ENCODE measurements at places on chromosomes 4 and X.
A peak's percentile ranks its signal among the peaks of the same experiment; 100 is the strongest.

DNA sequence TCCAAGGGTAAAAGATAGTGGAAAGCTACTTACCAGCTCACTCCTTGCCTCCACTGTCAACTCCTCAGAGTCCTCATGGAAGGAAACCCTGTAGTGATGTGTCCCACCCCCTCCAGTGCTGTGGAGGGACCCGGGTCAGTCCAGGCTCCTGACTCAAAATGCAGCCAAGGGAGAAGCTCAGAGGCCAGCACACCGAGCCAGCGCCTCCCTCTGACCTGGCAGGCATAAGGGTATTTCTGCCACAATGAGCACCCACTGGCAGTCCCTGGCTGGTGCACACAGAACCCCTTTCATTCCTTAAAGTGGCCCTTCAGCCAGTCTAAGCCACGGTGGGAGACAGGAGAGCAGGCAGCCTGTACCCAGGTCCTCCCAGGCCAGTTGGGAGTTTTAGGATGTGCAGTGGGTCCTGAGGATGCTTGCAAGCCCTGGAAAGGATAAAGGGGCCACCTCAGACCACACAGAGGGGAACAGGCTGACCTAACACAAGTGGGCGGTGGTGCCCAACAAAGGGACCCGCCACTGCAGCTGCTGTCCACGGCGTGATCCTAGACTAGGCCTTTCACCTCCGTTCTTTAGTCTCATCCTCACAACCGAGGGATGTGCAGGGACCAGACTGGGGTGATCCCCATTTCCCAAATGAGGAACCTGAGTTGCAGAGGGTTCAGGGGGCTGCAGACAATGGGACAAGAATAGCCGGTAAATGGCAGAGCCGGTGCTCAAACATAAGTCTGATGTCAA lies 5.7 kb downstream of the JAKMIP1 start:
- no peak for ATAC-seq

DNA sequence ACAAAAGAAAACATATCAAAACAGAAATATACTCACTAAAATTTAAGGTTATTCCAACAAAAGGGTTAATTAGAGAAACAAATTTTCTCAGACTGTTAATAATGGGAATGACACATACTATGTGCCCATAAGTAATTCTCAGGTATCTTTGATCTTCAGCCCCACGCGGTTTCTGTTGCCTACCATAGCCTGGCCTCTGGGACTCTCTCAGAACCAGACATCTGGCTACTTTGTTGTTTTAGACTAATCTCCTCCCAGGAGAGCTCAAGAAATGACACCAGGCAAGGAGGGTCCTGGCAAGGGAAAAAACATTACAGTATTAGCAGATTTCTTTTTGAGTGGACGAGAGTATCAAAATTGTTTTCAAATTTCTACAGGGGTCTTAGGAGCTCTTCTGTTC lies 43.7 kb downstream of the SLC10A7 start:
- ATAC-seq, result no peak

GRCh38 chr4:134747108-134747805 lies 545.7 kb upstream of the PABPC4L start:
- no peak for ATAC-seq

- ATAC-seq, result no peak
Measured at GRCh38 chr4:4791299-4792111, 68.0 kb upstream of the MSX1 start.

GRCh38 chr4:53510321-53510720 lies 81.0 kb downstream of the LNX1 start:
- ATAC-seq, result no peak

GRCh38 chr4:71732066-71732465 lies 51.8 kb downstream of the GC start:
- no peak for ATAC-seq

- peak; percentile 24 for ATAC-seq
Measured at GRCh38 chrX:68832101-68832416, 3.2 kb downstream of the EFNB1 start.
